Iris pigment epithelial cell (primary cell): ENCODE measurements at places on chromosomes 11 and 22.
A peak's percentile ranks its signal among the peaks of the same experiment; 100 is the strongest.

DNA sequence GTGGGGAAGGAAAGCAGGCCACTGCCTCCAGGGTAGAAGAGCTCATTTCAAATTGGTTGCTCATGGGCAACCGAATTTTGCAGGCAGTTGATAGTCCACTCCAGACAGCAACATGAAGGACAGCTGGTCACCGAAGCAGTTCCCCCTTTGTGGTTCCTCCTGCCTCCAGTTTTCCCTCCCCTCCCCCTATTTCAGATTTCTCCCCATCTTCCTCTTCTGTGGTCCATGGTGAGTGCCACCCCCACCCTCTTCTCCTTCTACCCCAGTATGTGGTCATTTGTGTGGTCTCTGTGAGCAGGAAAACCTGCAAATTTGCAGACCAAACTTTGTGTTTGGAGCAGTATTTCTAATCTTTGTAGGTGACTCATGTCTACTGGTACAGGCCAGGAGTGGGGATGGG is 38.2 kb upstream of the PAK1 start:
- no peak for DNase-seq

DNA sequence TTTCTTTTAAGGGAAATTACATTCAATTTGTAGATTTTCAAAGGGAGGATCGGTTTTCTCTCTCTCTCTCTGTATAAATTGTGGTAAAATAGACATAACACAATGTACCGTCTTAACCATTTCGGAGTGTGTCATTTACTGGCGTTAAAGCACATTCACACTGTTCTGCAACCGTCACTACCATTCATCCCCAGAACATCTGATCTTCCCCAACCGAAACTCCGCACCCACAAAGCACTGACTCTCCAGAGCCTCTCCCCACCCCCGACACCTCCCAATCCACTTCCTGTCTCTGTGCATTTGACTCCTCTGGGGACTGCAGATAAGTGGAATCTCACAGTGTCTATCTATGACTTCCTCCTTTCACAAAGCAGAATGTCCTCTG is 15.9 kb upstream of the GRAMD4 start:
- DNase-seq, result peak; percentile 39

DNA sequence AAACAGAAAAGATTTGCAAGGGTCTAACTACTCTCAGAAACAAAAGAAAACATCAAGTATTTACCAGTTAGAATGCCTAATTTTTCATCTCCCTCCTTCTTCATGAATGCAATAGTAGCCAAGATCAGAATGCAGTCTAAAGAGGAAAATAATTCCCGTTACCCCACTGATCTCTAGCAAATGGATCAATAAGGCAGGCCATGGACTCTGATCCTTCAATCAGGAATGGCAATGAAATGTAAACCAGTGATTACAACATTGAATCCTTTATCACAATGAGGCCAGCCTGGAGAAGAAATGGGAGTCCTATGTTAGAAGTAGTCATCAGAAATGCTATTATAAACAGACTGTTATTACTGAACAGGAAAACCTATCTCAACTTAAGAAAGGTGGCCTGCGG is 106.6 kb downstream of the APOL5 start:
- DNase-seq, result no peak

- no peak for DNase-seq
Observed at GRCh38 chr11:119445379-119445778, 22.4 kb upstream of the THY1 start.

- no peak for DNase-seq
Observed at GRCh38 chr22:47374901-47375575, 612.6 kb downstream of the TBC1D22A start.

GRCh38 chr11:72631806-72632731 is 42.2 kb downstream of the PDE2A start:
- no peak for DNase-seq

- no peak for DNase-seq
Observed at GRCh38 chr11:128456566-128457268, 130.6 kb downstream of the ETS1 start.

DNA sequence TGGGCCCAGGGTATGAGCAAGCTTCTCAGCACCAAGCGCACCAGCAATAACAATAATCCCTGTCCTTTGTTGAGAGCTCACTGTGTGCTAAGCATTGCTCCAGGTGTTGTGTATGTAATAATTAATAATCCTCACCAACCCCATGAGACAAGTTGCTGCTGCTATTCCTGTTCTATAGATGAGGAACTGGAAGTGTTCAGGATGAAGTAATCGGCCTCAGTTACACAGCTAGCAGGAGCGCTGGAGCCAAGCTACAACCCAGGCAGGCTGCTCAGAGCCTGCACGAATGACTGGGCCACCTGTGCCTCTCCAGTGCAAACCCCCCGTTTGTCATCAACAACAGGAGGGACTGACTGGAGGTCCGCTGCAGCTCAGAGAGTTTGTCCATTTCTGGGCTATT is 35.2 kb upstream of the CECR2 start:
- DNase-seq, result no peak

- DNase-seq, result no peak
Observed at GRCh38 chr11:6483015-6483414, 1.7 kb downstream of the TIMM10B start.

DNA sequence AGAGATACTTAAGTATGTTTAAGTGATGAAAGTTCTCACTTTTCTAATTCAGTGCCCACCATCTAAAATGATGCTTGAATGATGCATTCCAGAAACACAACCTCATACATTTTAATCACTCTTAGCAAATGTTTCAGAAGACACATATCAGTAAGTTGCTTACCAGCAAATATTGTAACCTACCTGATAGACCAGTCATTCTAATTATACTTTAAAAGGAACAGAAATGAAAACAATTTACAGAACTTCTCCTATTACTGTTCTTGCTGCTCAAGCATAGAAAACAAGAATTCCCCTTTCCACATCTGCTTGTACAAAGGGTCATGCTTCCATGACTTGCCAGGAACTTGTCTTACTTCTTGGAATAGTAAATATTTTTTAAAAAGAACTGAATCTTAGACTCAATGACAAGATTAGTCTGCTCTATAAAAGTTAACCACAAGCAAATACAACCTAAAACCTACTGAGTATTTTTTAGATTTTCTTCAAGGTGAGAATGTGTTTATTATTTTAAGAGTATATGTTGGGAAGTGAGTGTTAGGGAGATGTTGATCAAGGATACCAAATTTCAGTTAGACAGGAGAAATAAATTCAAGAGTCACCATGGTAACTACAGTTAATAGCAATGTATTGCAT is 82.0 kb upstream of the SC5D start:
- DNase-seq, result no peak

DNA sequence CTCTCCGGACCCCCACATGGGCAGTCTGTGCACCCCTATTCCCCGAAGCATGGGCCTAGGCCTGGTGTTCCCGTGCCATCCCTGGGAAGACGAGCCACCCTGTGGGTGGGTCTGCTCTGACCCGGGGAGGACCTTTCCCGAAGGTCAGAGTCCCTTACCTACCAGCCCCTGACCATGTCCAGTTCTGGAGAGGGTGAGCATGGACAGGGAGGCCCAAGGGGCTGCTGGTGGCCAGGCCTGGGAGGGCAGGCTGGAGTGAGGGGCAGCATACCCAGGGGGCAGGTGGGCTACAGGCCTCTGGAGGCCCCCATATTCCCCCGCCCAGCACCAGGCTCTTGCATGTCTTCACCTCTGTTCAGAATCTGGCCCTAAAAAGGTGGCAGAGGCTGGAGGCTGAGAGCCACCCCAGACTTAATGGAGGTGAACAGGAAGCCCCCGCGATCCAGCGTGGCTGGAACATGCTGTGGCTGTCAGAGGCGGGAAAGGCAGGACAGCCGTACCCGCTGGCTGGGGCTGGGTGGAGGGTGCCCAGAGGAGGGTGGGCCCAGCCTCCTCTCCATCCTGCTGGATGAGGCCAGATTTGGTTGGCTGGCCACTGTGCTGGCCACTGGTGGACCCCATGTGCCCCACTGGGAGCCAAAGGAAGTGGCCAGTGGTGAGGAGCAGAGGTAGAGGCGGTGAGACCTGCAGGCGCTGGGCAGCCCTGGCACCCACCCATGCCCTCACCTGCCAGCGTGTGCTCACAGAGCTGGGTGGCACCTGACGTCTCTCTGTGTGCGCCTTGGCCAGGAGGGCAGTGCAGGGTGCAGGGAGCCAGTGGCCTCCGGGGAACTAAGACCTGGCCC is 11.2 kb upstream of the SYT8 start:
- no peak for DNase-seq
